ENCODE measurements at places on chromosomes 4 and X. TPM values are rescaled to one million over a fixed set of nuclear protein-coding genes. Genes with fewer than 3 reads are reported as not detected.

GRCh38 chr4:4260185-4260751 lies 12.2 kb upstream of the TMEM128 start:
- DNase-seq, result peak; percentile 78

GRCh38 chr4:17427991-17428390 lies 83.9 kb downstream of the QDPR start:
- no peak for DNase-seq

DNA sequence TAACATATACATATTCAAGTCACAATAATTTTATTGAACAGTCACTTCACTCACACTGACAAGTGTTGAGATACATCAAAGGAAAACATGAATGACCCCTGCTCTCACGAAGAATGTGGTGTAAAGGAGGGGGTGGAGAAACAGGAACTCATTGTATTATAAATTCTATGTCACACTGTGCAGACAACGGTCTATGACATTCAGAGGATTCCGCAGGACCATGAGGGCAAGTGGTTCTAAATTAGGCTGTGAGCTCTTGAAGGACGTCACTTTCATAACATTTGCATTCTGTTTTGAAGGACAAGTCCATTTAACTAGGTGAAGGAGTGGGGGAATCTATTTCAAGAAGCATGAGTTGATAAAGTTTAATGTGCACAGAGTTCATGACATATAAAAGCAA lies 415.2 kb upstream of the HS3ST1 start:
- no peak for DNase-seq

GRCh38 chrX:17095161-17095560 lies 148.7 kb downstream of the REPS2 start:
- DNase-seq, result no peak

GRCh38 chr4:38132107-38132673 lies 172.0 kb downstream of the PTTG2 start:
- peak; percentile 100 for DNase-seq

DNA sequence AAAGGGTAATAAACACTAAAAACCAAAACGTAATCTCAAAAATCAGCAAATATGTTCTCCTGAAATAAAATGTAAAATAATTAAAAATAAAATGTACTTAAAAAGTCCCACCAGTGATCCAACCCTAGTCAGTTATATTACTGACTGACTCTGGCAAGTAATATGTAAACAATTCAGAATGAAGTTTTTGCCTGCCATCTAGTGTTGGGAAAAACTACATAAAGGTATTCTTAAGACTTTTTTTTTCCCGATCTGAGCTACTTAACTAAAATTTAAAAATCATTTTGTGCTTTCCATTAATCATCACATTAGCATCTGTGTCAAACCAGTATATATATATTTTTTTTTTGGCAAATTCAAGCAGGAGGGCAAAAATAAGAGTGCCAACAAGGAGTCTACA lies 24.0 kb downstream of the RCHY1 start:
- DNase-seq, result peak; percentile 43

DNA sequence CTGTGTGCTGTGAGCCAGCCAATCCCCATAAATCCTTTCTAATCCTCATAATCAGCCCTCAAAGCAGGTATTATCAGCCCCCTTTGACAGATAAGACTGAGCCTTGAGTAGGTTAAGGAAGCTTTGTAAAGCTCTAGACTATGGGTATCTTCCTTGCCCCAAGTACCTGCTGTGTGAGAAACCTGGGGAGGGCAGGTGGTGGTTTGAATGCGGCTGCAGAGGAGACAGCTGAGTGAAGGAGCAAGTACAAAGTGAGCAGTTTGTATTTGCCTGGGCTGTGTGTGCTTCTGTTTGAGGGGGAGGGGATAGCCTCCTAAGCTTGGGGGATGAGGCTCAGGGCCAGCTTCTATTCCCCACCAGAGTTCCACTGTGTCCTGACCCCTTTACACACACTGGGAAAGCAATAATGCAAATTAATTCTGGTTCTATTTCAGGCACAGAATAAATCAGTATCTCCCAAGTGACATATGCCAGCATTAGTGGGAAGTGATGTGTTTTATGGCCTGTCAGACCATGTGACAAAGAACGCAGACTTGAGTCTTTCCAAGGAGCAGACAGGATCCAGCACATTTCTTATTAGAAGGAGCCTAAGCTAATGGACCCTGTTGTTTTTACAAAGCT lies 63.5 kb downstream of the EVC start:
- no peak for DNase-seq

GRCh38 chr4:105495667-105496066 lies 21.8 kb upstream of the PPA2 start:
- no peak for DNase-seq

DNA sequence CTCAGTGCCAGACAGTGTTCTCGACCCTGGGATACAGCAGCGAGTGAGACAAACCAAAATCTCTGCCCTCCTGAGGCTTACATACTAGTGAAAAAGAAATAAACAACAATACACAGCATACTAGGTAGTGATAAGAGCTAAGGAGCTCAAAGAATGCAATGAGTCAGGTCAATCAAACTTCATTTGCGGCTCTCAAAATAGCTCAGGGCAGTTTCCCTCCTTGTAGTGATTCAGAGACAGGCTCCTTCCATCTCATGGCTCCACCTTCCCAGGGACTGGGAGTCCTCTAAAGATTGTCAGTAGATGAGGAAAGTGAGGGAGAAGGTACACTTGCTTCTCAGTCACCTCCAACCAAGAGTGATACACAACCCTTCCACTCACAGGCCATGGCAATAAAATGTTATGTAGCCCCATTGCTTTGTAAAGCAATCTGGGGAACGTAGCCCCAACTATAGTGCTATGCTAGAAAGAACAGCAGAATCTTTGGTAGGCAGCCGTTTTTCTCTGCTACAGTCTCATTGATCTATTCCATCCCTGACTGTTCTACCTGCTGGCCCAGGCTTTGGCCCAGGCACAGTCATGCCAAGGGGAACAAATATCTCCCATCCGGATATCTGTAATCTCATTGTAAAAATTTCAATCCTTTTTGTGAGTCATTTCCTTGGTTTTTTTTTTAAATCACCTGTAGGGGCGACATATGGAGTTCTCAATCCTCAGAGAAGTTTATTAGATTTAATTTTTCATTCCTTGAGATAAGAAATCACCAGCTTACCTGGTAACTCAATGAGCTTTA lies 183.1 kb upstream of the S100G start:
- DNase-seq, result peak; percentile 42

GRCh38 chr4:98181809-98182208 lies 38.5 kb upstream of the STPG2 start:
- peak; percentile 51 for DNase-seq

DNA sequence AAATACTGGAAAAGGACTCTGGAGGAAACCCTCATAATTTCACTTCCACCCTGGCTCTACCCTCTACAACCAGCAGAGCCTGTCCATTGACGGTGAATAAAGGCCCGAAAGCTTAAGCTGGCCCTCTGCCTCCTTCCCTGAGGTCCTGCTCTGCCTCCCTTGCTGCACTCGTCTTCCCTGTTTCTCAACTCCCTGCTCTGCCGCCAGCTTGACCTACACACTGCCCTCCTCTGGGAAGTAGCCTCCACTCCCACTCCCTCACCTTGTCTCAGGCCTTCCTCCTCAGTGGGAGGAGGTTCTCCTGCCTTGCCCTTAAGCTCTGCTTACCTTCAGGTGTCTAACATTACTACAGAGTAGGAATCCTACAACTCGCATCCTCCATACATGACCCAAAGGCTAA lies 608.6 kb upstream of the NR3C2 start:
- no peak for DNase-seq

- DNase-seq, result peak; percentile 44
Measured at GRCh38 chr4:173522160-173522950, 7.7 kb downstream of the HAND2 start.

DNA sequence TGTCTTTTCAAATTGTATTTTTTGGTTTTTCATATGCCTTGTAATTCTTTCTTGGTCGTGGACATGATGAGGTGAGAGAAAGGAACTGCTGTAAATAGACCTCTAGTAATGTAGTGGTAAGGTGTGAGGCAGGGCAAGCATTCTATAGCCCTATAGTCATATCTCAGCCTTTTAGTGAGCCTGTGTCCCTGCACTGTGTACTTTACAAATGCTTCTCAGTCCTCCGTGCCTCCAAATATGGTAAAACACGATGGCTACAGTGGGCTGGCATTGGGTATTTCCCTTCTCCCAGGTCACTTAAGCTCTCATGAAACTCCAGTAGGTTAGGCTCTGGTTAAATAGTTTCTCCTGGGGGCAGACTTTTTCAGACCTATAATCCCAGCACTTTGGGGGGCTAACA lies 57.9 kb upstream of the PLS3 start:
- DNase-seq, result no peak

DNA sequence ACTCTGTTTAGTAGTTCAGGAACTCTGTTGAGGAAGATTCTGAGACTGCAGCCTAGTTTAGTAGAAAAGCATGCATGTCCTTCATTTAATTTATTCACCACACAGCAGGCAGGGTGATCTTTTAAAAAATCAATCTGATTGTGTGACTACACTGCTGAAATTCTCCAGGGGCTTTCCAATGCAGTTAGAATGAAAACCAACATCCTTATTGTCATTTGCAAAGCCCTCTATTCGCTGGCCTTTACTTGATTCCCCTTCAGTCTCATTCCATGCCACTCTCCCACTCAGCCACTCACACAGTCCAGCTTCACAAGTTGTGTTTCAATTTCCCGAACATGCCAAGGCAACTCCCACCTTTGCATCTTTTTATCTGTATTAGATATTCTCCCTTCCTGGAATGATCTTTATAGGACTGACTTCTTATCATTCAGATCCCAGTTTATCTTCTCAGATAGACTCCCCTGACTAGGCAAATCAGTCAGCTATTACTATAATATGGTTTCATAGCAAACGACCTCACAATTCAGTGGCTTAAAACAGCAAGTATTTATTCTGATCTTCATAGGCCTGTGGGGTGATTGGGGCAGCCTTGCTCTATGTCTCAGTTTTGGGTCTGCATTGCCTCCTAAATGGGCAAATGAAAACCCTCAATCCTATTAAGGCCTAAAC lies 21.3 kb upstream of the FTHL17 start:
- no peak for DNase-seq

DNA sequence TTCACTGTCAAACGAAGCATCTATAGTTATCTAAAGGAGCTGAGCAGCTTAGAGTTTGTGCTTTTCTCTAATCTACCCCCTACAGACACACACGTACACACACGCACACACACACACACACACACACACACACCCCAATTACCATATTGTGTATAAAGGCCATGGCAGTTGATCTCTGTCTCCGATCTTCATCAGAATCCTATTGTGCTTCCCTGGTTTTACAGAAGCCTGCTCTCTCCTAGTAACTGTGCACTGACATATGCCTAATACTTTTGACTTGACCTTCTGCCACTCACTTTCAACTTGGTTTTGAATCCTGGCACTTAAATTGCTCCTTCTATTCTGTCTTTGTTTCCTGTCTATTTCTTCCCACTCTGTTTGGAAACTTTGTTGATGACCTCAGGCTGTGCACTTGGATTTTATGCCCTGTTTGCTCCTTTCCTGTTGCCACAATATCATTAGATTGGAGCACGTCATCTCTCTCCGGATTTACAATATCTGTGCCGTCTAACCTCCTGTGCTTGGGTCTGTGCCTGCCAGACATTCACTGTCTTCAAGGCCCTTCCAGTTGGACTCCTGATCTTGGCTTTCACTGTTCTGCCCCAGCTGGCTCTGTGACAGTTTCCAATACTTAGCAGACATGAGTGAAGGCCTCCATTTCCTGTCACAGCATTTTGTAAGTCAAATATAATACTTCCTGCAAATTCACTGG lies 928.1 kb downstream of the FAT4 start:
- DNase-seq, result no peak

GRCh38 chr4:18689308-18690115 lies 668.0 kb upstream of the LCORL start:
- DNase-seq, result peak; percentile 35

DNA sequence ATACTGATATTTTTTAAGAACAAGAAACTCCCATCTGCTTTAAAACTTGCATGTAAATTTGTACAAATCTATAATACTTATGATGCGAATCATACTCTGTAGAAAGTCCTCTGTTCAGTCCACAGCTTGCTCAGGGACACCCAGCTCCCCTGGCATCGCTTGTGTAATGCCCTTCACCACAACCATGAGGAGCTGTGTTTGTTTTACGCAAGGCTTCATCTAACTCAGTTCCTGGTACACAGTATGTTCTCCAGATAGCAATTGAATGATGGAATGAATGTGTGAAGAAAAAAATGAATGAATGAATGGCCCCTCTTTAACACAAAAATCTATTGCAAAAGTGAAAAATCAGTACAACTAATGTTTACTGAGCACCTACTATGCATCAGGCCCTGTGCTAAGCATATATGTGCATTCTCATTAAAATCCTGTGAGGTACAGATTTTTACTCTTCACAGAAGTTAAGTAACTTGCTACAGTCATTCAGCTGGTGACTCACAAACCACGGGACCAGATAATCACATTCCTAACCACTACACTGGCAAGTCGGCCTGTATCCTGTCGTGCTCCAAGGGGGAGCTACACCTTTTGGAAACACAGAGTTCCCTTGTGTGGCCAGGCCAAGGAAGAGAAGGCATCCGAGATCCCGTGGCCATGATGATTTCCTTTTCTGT lies 58.7 kb upstream of the KDR start:
- peak; percentile 97 for DNase-seq

DNA sequence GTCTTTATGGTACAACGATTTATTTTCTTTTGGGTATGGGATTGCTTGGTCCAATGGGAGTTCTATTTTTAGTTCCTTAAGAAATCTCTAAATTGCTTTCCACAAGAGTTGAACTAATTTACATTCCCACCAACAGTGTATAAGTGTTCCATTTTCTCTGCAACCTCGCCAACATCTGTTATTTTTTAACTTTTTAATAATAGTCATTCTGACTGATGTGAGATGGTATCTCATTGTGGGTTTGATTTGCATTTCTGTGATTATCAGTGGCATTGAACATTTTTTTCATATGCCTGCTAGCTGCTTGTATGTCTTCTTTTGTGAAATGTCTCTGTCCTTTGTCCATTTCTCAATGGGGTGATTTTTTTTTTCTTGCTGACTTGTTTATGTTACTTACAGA lies 42.8 kb downstream of the UCHL1 start:
- DNase-seq, result no peak

- no peak for DNase-seq
Measured at GRCh38 chrX:51215266-51215665, 117.4 kb upstream of the NUDT10 start.

- no peak for DNase-seq
Measured at GRCh38 chr4:99201690-99202089, 17.4 kb downstream of the ADH6 start.

DNA sequence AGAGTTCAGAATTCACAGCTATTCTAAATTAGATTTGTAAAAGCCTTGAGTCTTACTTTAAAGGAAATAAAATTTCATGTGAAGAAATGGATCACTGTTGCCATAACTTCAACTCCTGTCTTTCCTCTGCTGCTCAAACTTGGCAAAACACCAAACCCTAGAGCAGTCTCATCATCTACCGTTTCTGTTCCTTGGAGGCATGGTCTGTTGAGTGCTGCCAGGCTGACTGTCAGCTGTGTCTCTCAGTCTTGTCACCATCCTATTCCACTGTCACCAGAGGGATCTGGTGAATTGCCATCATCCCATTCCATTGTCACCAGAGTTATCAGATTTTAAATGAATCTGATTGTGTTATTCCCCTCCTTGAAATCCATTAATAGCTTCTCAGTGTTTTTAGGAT lies 55.6 kb downstream of the STIM2 start:
- peak; percentile 65 for DNase-seq

Gene GPRASP1
- total RNA-seq, result 1.5 TPM

Gene EDNRA
- 39.5 TPM for total RNA-seq

Gene CT83
- total RNA-seq, result not detected

Gene GNL3L
- 40.5 TPM for total RNA-seq

Gene UGT2B11
- not detected for total RNA-seq

Gene PNMA5
- total RNA-seq, result not detected

Gene COX18
- total RNA-seq, result 30.5 TPM

Gene FAM9C
- not detected for total RNA-seq

Gene ZAR1
- not detected for total RNA-seq
